ENCODE measurements at places on chromosomes 7 and 10.

DNA sequence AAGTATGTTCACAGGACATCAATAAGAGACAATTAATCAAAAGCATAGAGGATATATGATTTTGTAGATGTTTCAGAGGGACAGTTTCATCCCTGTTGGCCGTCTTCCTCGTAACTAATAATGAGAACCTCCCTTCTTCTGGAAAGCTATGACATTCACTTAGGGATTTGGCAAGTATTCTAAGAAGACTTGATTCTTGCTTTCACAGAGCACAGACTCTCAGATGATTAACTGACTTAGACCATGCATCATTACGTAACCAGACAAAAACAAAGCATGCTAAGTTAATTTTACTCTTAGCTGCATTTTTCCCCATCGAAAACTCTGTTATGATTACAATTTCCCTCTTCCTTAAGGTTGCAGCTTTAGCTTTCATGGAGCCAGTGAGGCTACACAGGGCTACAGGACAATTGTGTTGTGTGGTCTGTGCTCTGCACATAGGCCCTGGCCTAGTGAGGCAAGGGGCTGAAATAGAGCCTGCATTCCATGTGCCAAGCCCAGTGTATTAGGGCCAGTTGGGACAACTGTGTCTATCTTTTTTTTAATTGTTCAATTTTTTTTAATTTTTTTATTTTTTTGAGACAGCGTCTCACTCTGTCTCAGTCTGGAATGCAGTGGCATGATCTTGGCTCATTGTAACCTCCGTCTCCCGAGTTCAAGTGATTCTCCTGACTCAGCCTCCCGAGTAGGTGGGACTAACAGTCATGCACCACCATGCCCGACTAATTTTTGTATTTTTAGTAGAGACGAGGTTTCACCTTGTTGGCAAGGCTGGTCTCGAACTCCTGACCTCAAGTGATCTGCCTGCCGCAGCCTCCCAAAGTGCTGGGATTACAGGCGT lies 105.3 kb downstream of the PLXDC2 start:
- no peak for DNase-seq

- DNase-seq: no peak
Measured at GRCh38 chr10:31618541-31619291, 299.7 kb downstream of the ZEB1 start.

DNA sequence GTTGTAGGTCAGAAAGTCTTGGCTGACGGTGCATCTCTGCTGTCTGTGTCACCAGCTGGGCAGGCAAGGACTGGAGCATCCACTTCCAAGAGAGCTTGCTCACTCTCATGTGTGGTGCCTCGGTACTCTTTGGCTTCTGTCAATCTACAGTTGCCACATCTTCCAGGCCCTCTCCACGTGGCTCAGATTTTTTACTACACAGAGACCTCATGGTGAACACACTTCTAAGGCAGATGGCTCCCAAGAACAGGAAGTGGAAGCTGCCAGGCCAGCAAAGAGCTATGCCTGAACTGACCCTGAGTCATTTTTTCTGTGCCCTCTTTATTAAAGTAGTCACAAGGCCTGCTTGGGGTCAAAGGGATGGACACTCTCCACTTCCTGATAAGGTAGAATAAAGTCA lies 351.5 kb upstream of the AUTS2 start:
- no peak for DNase-seq

DNA sequence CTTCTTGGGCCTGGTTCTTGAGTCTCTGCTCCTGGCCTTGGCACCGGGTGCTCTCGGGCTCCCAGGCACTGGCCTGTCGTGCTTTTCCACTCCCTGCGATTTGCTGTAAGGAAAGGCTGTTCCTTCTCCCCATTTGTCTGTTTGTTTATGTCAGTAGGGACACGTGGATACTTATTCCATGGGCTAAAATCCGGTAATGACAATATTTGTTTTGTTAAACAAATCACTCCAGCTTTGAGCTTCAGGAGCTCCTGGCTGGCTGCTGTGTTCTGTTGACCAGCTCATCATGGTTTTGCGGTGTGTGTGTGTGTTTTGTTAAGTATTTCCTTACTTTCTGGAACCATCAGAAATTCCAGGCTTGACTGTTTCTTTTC lies 17.5 kb upstream of the JAKMIP3 start:
- DNase-seq: no peak
